ENCODE measurements at places on chromosomes 7 and 10.

DNA sequence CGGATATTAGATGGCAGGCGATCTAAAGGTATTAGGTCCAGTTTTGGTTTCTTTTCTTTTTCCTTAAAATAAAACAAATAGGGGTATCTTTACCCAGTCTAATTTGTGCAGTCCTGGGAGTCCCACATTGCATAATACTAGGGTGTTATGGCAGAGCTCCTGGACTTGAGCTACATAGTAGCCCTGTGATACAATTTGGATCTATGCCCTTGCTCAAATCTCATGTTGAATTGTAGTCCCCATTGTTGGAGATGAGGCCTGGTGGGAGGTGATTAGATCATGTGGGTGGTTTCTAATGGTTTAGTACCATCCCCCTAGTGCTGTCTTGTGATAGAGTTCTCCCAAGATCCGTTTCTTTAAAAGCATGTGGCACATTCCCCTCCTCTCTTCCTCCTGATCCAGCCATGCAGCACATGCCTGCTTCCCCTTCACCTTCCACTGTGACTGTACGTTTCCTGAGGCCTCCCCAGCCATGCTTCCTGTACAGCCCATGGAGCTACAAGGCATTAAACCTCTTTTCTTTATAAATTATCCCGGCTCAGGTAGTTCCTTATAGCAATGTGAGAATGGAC lies 141.9 kb downstream of the RPS24 start:
- DNase-seq, result no peak

GRCh38 chr10:100930368-100930767 lies 17.6 kb downstream of the SLF2 start:
- no peak for DNase-seq

DNA sequence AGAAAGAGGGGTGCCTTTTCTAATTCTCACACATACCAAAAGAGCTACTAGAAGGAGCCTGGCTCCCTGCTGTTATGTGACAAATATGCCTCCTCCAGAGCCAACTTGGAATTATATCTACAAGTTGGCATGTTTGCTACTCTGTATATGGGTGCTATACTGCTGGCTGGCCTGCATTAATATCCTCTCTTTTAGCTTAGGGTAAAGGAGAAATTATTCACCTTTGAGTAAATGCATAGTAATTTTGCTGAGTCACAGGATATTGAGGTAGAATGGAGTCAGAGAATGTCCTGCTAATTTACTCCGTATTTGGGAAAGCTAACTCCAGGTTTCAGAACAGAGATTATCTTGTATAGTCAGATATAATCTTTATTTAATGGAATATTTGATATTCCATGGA lies 24.2 kb upstream of the LIPN start:
- DNase-seq, result no peak

DNA sequence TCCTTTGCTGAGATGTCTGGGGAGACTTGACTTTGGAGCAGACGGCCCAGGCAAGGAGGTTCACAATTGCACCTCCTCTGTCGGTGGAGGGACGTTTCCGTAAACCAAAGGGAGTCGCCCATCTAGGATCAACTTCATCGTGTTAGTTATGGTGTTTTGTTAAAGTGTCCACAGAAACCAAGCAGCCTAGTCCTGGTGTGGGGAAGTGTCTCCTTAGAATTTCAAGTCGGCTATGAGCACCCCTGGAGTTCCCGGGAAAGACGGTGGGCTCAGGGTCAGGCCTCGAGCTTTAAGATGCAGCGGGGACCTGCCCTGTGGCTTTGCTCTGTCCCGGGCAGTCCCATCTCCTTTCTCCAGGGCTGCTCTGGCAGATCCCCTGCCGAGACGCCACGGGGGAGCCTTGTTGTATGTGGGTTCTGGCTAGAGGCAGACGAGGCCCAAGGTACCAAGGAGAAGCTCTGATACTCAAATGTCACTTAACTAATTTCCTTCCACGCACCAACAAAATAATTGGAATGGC lies 319.2 kb downstream of the ADARB2 start:
- DNase-seq, result no peak

GRCh38 chr7:45701701-45702510 lies 127.7 kb downstream of the ADCY1 start:
- no peak for DNase-seq

DNA sequence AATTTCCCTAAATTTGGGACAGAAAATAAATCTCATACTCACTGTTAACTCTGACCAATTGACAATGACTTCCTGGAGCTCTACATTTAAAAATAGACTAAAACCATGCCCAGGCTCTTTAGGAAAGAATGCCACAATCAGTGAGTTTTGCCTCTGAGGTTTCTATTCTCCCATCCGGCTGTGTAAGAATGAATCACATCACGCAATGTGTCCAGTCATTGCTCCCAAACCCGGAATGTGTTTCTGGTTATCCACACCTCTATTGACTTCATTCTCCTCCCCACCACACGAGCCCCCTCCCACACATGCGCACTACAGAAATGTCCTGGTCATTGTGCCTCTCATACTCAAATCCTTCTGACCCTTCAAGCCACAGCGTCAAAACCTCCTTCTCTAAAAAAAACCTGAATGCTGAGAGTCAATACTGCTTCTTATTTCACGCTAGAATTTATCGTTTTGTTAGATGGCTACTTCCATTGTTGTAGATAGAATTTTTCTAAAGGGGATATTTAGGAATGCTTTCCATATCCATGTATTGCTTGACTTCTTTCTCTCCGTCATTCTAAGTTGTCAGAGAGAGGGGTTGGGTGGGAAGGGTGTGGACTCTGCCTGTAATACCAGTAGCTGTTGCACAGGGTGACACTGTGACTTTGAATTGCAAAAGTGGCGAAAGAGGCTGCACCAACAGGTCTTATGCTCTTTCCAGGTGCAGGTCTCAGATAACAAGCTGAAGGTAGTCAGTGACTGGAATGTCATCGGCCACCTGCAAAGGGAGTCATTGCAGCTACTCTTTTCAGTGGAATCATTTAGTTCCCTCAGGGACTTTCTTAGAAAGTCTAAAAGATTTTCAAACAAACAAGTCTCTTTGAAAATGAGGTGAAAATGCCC lies 356.6 kb downstream of the PAXIP1 start:
- DNase-seq, result no peak

DNA sequence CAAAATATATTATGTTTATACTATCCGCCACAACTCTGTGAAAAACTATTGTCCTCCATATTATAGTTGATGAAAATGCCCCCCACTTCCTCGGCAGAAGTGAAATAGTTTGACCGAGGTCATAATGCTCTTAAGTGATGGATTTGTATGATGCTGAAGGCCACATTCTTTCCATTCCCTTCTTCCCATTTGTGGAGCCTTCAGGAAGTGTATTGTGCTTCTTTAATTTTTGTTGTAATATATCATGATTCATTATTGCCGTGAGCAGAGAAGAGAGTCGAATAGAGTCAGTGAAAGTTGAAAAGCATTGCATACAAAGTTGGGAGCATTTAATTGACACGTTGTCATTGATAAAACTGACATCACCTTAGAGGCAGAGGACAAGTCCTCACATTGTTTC lies 460.3 kb downstream of the SUGCT start:
- DNase-seq, result no peak

GRCh38 chr7:138095972-138096935 lies 20.0 kb downstream of the AKR1D1 start:
- DNase-seq, result no peak

DNA sequence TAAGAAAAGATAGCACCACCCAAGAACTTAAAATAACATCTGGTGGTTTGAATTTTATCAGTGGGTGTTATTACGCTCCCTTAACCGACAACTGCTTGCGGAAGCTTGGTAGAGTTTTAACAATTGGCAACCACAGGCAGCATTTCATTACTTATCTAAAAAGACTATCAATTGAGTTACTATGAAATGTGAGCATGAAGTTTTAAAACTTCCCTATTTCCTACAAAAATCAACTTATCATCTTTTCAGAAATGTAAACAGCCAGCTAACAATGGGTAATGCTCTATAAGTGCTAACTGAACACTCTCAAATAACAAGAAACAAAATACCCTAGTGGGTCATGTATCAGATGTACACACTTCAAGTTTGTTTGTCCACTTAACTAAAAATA lies 68.8 kb downstream of the OSBPL3 start:
- no peak for DNase-seq

- no peak for DNase-seq
Measured at GRCh38 chr7:142455392-142455791, 197.5 kb upstream of the PRSS58 start.

- DNase-seq, result no peak
Measured at GRCh38 chr7:52909131-52909530, 126.3 kb upstream of the POM121L12 start.

DNA sequence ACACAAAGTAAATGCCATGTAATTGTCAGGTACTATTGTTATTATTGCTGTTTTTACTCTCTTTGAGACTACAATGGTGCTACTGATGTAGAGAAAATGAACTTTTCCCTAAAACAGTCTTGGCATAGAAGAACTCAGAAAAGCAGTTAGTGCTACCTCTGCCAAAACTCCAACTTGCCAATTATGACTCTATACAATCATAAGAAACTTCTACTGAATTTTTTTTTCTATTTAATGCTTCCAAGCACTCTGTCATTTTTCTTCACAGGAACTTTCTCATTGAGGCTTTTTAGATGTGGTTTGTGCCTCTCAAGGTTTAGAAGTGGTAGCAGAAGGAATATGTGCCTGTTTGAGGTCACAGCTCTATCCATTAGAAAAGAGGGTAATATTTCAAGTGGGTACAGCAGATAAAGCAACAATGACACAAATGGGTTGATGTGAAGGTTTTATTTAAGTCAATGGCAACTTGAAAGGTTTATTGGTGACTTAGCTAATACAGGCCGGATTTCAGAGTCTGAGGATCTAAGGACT lies 64.0 kb upstream of the FERD3L start:
- DNase-seq, result no peak

DNA sequence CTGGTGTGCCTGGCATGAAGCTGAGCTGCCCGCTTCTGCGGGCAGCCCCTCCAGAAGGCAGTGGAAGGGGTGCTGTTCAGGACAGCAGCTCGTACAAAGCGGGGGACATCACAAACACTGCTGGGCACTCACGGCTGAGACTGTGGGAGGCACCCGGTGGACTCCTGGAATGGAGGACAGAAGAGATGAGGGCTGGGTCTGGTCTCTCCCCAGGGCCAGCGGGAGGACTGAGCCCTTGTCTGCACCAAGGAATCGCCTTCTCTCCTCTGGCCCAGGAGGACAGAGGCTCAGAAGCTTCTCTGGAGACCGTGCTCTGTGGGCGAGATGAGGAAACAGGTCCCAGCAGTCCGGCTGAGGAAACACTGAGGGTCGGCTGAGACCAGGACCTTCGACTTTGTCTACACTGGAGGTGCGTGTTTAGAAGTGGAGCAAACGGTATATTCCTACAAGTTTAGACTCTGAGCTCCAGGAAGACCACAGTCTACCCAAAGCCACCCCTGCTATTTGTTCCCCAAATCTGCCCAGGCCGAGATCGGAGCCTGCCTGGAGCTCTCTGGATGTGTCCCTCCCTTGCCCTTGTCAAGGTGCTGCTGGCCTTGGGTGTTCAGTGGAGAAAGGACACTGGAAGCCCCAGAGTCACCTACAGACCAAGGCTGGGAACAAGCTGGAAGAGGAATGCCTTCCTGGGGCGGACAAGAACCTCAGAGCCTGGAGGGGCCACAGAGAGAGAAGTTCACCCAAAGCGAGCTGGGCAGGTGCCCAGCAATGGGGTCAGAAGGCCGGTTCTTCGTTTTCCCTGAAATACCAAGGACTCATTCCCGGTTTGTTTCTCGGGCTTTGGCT lies 12.9 kb upstream of the INPP5A start:
- no peak for DNase-seq

GRCh38 chr10:74223755-74224529 lies 72.9 kb downstream of the ADK start:
- no peak for DNase-seq

GRCh38 chr10:53123311-53123710 lies 350.7 kb upstream of the MBL2 start:
- DNase-seq, result no peak

- no peak for DNase-seq
Measured at GRCh38 chr7:18461785-18462467, 33.6 kb upstream of the HDAC9 start.

- DNase-seq, result no peak
Measured at GRCh38 chr10:51235865-51236264, 161.6 kb downstream of the PRKG1 start.

DNA sequence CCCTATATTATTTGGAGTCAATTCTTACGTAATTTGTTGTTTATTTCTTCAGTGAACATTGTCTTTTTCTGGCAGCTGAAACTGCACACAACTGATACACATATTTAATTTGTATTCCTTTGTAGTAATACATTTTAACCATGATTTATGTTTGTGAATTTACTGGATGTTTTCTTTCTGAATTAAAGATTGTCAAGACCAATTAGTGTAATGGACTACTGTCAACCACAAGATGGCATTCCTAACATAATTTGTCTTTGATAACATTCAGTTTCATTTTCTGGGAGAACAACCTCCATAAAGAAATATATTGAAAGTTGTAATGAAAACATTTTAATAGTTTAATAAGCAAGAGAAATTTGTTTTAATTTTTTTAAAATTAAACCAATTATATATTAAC lies 10.1 kb downstream of the THNSL1 start:
- DNase-seq, result no peak

DNA sequence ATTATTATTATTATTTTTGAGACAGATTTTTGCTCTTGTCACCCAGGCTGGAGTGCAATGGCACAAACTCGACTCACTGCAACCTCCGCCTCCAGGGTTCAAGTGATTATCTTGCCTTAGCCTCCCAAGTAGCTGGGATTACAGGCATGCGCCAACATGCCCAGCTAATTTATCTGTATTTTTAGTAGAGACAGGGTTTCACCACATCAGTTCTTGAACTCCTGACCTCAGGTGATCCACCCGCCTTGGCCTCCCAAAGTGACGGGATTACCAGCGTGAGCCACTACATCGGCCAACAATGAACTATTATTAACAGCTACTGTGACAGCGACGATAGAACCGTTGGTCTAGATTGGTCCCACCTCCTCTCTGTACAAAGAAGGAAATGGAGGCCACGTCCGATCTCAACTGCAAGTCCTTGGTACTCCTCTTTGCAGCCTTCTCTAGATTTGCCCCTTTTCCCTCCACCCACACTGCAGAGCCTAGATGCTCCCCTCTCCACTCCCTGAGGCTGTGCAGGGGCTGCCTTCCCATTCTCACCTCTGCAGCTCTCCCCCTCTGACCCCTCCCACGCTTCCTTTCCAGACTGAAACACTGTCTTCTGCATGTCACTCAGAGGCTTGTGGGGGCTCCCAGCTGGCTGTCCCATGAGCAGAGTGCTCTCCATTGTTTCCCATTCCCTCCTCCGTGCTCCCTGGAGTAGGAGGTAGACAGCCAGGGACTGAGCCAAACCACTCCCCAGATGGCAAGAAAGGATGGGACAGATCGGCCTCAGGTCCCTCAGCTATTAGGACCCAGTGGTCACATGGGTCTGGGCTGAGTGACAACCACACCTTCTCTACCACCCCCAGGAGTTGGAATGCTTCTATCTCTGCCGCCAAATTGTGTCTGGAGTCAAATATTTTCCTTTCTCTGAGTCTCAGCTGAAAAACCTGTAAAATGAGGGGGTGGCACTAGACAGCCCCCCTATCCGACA lies 2.3 kb downstream of the LOXL4 start:
- DNase-seq, result no peak

- DNase-seq, result no peak
Measured at GRCh38 chr10:120115959-120116358, 223.4 kb downstream of the SEC23IP start.

Data from 8988T (cell line).